Skin of body (tissue), 3 donors: ENCODE measurements at places on chromosomes 6 and 20. TPM values are rescaled to one million over a fixed set of nuclear protein-coding genes. Genes with fewer than 3 reads are reported as not detected.

Gene ARG1
- 23.9 TPM for total RNA-seq

Gene PABPC1L
- total RNA-seq, result 18.3 TPM

Gene GSTA2
- total RNA-seq, result not detected

Gene PDSS2
- total RNA-seq, result 10.8 TPM

Gene BMP5
- 5.0 TPM for total RNA-seq

Gene MMP24
- 0.39 TPM for total RNA-seq

Gene APCDD1L
- 3.0 TPM for total RNA-seq

Gene MTRF1L
- total RNA-seq, result 15.9 TPM

Gene LRRC73
- total RNA-seq, result 0.20 TPM

Gene CST4
- total RNA-seq, result not detected

Gene HTR1E
- not detected for total RNA-seq

Gene RSPH3
- total RNA-seq, result 5.1 TPM

Gene GINS1
- total RNA-seq, result 7.3 TPM

Gene SLC32A1
- not detected for total RNA-seq

Gene LCA5
- 10.1 TPM for total RNA-seq

Gene KCNQ5
- 0.39 TPM for total RNA-seq

Gene HAO1
- total RNA-seq, result not detected

Gene SMPD2
- total RNA-seq, result 13.1 TPM

Gene HCK
- 11.5 TPM for total RNA-seq

Gene FAM184A
- total RNA-seq, result 3.7 TPM

Gene FRK
- total RNA-seq, result 3.6 TPM

Gene FARS2
- 25.4 TPM for total RNA-seq

Gene RBM12
- total RNA-seq, result 39.2 TPM

Gene TMEM151B
- 0.10 TPM for total RNA-seq

Gene ZNF831
- 0.20 TPM for total RNA-seq

Gene OPRL1
- total RNA-seq, result 0.89 TPM

Gene TRERF1
- 6.2 TPM for total RNA-seq
